ENCODE measurements at places on chromosomes 1 and 21. TPM values are rescaled to one million over a fixed set of nuclear protein-coding genes. Genes with fewer than 3 reads are reported as not detected.

Gene GPR37L1
- total RNA-seq = not detected

Gene FOXD2
- total RNA-seq = 0.57 TPM

Gene KAZN
- total RNA-seq = 0.30 TPM

Gene MATN1
- 0.20 TPM for total RNA-seq

Gene SCNM1
- total RNA-seq = 52.4 TPM

DNA sequence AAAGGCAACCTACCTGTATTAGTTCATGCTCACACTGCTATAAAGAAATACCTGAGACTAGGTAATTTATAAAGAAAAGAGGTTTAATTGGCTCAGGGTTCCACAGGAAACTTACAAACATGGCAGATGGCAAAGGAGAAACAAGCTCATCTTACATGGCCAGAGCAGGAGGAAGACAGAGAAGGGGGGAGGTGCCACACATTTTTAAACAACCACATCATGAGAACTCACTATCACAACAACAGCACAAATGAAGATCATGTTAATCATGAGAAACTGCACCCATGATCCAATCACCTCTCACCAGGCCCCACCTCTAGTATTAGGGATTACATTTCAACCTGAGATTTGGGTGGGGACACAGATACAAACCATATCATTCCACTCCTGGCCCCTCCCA lies 90.6 kb upstream of the KCTD3 start:
- no peaks in the 10 kb centered on the region for H3K27me3 ChIP-seq
- no peak for DNase-seq
- no peaks in the 10 kb centered on the region for H3K4me1 ChIP-seq
- H3K27ac ChIP-seq = no peak overlapping the region

GRCh38 chr1:69077633-69078032 lies 490.1 kb upstream of the LRRC7 start:
- no peak overlapping the region for H3K27ac ChIP-seq
- no peak for DNase-seq
- H3K27me3 ChIP-seq = no peaks in the 10 kb centered on the region
- H3K4me3 ChIP-seq = no peak overlapping the region

DNA sequence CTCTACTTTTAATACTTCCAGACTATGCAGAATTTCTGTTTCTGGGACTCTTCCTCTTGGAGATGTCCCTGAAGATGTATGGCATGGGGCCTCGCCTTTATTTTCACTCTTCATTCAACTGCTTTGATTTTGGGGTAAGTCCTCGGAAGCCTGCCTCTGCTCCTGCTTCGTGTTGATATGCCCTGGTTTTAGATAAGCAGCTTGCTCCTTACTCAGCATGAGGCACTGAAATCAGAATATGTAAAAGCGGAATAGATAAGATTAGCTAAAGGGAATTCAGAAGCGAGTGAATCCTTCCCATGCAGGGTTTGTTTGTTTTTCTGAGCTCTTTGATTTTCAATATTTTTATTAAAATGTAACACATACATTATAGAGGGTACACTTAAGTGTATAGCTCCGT lies 234.7 kb downstream of the CACNA1E start:
- H3K27me3 ChIP-seq = peaks cover 3% of the 10 kb centered on the region
- no peaks in the 10 kb centered on the region for H3K36me3 ChIP-seq
- H3K4me1 ChIP-seq = no peaks in the 10 kb centered on the region
- no peak overlapping the region for H3K27ac ChIP-seq
- DNase-seq = no peak

DNA sequence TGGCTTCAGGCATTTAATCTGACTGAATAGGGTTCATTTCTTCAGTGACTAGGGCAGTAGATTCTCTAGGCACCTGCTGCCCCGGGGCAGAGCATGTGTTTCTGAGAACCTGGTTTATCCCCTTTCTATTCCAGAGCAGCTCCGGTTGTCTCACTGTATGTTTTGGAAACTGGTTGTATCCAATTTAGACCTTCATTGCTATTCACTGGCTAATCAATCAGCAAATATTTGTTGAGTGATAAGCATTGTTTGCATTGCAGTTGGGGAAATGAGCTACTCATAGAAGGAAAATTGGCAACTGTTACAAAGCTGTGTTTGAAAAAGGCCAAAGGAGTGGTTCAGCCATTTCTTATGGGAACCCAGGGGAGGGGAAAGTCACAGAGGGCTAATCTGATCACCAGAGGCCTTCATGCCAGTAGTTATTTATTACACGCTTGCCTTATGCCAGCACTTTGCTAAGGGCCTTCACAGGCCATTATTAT lies 2.9 kb downstream of the QSOX1 start:
- H3K4me1 ChIP-seq = peaks cover 16% of the 10 kb centered on the region
- H3K36me3 ChIP-seq = no peaks in the 10 kb centered on the region
- no peak for DNase-seq
- H3K27me3 ChIP-seq = no peaks in the 10 kb centered on the region

GRCh38 chr1:185733818-185734735 lies at the start of gene HMCN1:
HMCN1 (plus strand) TSS chr1:185734391; CDS start chr1:185734780, 389 bp downstream.
- no peak for DNase-seq
- peak within 1 kb of the TSS; percentile 69 for H3K4me3 ChIP-seq
- H3K27ac ChIP-seq = no peak within 1 kb of the TSS
- no peaks in the 10 kb centered on the region for H3K36me3 ChIP-seq
- H3K4me1 ChIP-seq = peaks cover 4% of the 10 kb centered on the region
- peaks cover 4% of the 10 kb centered on the region for H3K27me3 ChIP-seq

DNA sequence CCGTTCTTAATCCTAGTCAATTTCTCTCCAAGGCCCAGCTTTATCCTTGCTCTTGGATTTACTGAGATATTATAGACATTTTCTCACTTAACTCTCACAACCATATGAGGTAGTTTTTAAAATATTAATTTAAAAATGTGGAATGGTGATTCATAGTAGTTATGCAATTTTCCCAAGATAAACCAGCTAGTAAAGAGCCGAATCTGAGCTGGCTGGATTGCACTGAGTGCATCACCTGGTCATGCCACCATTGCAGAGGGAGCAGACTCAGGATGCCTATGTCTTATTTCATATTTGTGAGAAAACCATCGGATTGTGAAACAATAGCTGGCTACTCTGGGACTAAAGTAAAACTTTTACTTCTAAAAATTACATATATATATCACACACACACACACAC lies 494.0 kb downstream of the KCNT2 start:
- no peaks in the 10 kb centered on the region for H3K4me1 ChIP-seq
- H3K36me3 ChIP-seq = no peaks in the 10 kb centered on the region

GRCh38 chr1:44739307-44740178 lies at the start of gene KIF2C:
KIF2C (plus strand) TSS chr1:44739837; CDS start chr1:44739933, 96 bp downstream.
- peak; percentile 92 for DNase-seq
- no peaks in the 10 kb centered on the region for H3K36me3 ChIP-seq
- peak within 1 kb of the TSS; percentile 86 for H3K4me3 ChIP-seq
- H3K4me1 ChIP-seq = peaks cover 5% of the 10 kb centered on the region
- no peaks in the 10 kb centered on the region for H3K27me3 ChIP-seq

GRCh38 chr1:16146279-16147155 lies 9.4 kb downstream of the EPHA2 start:
- H3K36me3 ChIP-seq = no peaks in the 10 kb centered on the region
- no peak overlapping the region for H3K27ac ChIP-seq
- DNase-seq = no peak

GRCh38 chr1:198040880-198041279 lies 115.9 kb upstream of the NEK7 start:
- no peak overlapping the region for H3K27ac ChIP-seq
- H3K27me3 ChIP-seq = no peaks in the 10 kb centered on the region
- no peaks in the 10 kb centered on the region for H3K36me3 ChIP-seq
- DNase-seq = no peak

DNA sequence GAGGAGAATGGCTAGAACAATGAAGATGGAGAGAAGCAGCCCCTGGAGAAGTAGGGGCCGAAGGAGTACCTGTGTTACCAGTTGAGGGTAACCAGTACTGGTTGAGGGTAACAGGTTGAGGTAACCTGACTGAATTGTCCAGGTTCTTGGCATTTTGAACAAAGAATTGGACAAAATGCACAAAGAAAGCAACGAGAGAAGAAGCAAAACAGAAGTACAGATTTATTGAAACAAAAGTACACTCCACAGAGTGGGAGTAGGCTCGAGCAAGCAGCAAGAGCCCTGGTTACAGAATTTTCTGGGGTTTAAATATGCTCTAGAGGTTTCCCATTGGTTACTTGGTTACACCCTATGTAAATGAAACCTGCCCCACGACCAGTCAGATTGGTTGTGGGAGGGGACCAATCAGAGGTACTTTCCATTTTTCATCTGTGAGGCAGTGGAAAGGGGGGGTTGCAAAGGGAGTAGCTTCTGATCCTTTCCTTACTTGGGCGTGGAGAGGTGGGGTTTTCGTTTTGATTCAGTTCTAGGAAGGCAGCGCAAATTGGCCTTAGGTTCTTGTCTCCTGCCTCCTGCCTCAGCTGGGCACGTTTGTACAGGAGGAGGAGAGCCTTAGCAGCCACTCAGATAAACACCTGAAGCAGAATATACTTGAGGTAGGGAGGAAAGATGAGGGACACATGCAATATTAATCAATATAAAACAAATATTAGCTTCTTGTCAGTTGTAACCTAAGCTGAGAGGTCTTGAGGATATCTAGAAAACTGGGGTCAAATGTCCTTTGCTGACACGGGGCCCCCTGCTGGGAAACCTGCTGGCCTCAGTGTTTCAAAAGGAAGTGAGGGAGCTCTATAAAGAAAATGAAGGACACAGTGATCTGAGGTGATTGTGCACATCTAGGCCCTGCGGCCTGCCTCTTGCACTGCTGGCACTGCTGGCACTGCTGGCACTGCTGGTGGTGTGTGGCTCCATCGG lies 14.3 kb upstream of the LSM10 start:
- H3K4me1 ChIP-seq = peaks cover 6% of the 10 kb centered on the region
- no peak overlapping the region for H3K27ac ChIP-seq
- DNase-seq = no peak
- peaks cover 3% of the 10 kb centered on the region for H3K27me3 ChIP-seq
- no peak overlapping the region for H3K4me3 ChIP-seq
- no peaks in the 10 kb centered on the region for H3K36me3 ChIP-seq

DNA sequence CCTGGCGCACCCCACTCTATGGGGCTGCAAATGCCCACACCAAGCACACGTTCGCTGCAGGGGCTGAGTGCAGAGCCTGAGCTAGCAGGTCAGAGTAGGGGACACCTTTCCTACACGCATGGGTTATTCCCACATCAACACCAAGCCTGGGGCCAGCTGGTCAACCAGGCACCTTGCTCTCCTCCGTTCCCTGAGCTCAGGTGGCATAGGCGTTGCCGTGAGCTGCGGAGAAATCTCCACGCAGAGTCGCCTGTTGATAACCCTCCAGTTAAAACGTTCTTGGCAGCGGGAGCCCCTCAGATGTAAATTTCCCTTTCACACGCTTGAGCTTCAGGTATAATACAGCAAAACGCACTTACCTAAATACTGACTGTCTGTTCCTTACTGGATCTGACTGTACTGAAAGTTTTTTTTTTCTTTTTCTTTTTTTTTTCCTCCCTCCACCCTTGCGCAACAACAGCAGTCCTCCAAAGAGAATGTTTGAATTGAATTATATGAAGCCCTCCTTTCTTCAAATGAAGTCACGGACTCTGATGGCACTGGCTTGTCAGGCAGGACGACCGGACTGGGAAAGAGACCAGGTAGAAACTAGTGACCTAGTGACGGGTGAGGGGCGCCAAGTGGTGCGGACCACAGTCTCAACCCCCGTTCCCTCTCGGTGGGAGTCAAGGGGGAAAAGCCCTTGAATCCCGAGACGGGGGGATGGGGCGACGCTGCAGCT lies 2.1 kb downstream of the BRINP3 start:
- H3K4me1 ChIP-seq = no peaks in the 10 kb centered on the region
- H3K27me3 ChIP-seq = peaks cover 16% of the 10 kb centered on the region
- H3K36me3 ChIP-seq = no peaks in the 10 kb centered on the region
- H3K4me3 ChIP-seq = no peak overlapping the region
- H3K27ac ChIP-seq = no peak overlapping the region

- DNase-seq = no peak
- H3K4me3 ChIP-seq = no peak overlapping the region
- H3K27ac ChIP-seq = no peak overlapping the region
- H3K27me3 ChIP-seq = peaks cover 24% of the 10 kb centered on the region
Observed at GRCh38 chr1:204928671-204929486, 58.2 kb downstream of the NFASC start.

GRCh38 chr1:152048416-152049009 lies 11.7 kb upstream of the S100A11 start:
- H3K36me3 ChIP-seq = no peaks in the 10 kb centered on the region
- peaks cover 14% of the 10 kb centered on the region for H3K4me1 ChIP-seq
- H3K27ac ChIP-seq = peak overlapping the region; percentile 98
- peak overlapping the region; percentile 15 for H3K4me3 ChIP-seq
- peaks cover 8% of the 10 kb centered on the region for H3K27me3 ChIP-seq

GRCh38 chr1:221648201-221648600 lies 93.7 kb downstream of the DUSP10 start:
- H3K27me3 ChIP-seq = no peaks in the 10 kb centered on the region
- H3K27ac ChIP-seq = no peak overlapping the region
- DNase-seq = no peak
- H3K4me3 ChIP-seq = no peak overlapping the region

- H3K36me3 ChIP-seq = no peaks in the 10 kb centered on the region
- no peak for DNase-seq
- no peaks in the 10 kb centered on the region for H3K4me1 ChIP-seq
- H3K27ac ChIP-seq = no peak overlapping the region
- H3K4me3 ChIP-seq = no peak overlapping the region
- H3K27me3 ChIP-seq = no peaks in the 10 kb centered on the region
Observed at GRCh38 chr1:240598216-240599001, 13.5 kb downstream of the GREM2 start.

GRCh38 chr1:155166471-155167165 lies 6.5 kb downstream of the KRTCAP2 start:
- no peak overlapping the region for H3K4me3 ChIP-seq
- H3K27ac ChIP-seq = no peak overlapping the region
- DNase-seq = no peak

DNA sequence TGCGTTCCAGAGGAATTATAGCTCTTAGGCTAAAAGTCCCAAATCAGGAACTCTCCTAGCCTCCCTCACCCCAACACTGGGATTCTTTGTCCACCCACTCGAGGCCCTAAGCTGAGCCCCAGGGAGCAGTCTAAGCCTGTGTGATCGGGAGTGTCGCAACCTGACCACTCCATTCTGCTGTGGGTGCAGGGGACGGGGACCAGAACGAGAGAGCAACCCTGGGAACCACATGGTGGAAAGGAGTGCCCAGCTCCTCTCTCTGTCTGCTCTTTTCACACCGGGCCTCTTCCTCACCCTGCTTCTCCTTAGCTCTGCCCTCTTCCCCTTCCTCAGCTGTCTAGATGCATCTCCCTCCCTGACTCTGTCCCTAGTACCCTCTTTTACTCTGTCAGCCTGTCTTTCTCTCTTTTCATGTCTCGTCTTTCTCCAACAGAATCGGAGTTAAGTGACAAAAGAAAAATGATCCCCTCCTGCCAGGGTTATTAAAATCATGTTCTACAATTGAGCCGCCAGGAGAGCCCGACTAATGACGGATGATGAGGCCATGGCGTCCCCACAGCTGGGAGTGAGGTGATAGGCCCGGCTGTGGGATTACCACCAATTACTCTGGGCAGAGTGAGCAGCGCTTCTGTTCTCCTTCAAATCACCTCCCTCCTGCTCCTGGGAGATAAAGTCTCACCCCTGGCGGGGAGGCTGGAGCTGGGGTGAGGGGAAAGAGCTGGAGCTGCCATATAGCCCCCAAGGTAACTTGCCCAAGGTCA lies 34.5 kb upstream of the CSF3R start:
- DNase-seq = no peak
- no peaks in the 10 kb centered on the region for H3K36me3 ChIP-seq
- peaks cover 19% of the 10 kb centered on the region for H3K27me3 ChIP-seq
- H3K27ac ChIP-seq = no peak overlapping the region
- no peak overlapping the region for H3K4me3 ChIP-seq
- H3K4me1 ChIP-seq = no peaks in the 10 kb centered on the region

Data from T-cell (primary cell).